CD4-positive, CD25-positive, alpha-beta regulatory T cell (primary cell): ENCODE measurements at places on chromosomes 11 and 22. TPM values are rescaled to one million over a fixed set of nuclear protein-coding genes. Genes with fewer than 3 reads are reported as not detected.
A peak's percentile ranks its signal among the peaks of the same experiment; 100 is the strongest.

- no peak for DNase-seq
Observed at GRCh38 chr22:44147821-44148574, 32.7 kb upstream of the PARVG start.

- DNase-seq: no peak
Observed at GRCh38 chr22:17638182-17638431, 450 bp upstream of the BCL2L13 start.

DNA sequence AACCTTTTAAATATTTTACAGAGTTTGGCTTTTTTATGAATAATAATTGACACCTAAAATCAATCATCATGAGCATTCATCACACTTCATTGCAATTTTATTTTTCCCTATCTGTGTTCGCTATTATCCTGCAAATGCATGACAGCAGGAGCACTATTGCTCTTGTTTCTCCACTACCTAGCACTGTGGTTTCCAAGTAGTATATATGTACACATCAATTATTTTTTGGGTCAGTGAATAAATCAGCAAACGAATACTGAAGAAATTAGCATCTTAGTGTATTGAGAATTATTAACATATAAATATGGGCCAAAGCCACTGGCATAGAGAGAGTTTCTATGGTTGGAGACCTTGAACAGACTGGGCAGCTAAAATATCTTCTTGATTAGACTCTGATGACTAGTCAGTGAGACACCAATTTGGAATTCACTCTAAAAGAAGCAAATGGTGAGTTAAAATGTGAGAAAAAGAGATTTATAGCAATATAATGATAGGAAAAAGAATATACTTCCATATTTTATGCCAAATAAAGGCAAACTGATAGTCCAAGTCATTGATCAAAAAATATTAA is 731.1 kb upstream of the LUZP2 start:
- no peak for DNase-seq

DNA sequence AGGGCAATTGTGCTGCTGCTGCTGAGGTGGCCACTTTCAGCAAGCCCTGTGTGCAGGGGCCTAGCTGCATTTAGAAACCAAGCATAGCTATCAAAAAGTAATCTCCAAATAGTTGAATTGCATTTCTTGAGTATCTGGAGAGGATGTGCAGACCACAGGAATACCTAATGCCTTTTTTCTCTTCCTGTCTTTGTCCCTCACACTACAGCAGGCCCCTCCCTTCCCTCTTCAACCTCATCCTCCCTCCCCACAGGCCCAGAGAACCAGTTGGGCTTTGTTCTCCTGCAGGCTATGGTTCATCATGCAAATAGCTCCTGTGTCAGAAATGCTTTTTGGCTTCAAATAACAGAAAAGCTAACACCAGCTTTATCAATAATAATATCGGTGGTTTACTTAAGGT is 47.7 kb downstream of the DKK3 start:
- DNase-seq: peak; percentile 18

C11orf87 gene
- not detected for total RNA-seq

- DNase-seq: no peak
Observed at GRCh38 chr11:64814712-64815187, 4.4 kb upstream of the MEN1 start.

- no peak for DNase-seq
Observed at GRCh38 chr22:49228431-49229037, 599.1 kb downstream of the BRD1 start.
